ENCODE measurements at places on chromosomes 13 and 19.

GRCh38 chr13:34810996-34811395, 131.1 kb upstream of the NBEA start:
- no peak for DNase-seq

DNA sequence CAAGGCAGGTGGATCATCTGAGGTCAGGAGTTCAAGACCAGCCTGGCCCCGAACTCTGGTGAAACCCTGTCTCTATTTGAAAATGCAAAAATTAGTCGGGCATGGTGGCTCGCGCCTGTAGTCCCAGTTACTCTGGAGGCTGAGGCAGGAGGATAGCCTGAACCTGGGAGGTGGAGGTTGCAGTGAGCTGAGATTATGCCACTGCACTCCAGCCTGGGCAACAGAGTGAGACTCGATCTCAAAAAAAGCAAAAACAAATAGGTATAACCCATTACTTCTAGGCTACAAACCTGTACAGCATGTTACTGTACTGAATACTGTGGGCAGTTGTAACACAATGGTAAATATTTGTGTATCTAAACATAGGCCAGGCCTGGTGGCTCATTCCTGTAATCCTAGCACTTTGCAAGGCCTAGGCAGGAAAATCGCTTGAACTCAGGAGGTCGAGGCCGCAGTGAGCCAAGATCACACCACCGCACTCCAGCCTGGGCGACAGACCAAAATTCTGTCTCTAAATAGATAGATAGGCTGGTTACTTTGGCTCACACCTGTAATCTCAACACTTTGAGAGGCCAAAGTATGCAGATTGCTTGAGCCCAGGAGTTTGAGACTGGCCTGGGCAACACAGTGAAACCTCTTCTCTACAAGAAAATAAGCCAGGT, 63.5 kb downstream of the MYO9B start:
- DNase-seq = no peak

- no peak for DNase-seq
Observed at GRCh38 chr13:59963383-59963782, 200.3 kb downstream of the DIAPH3 start.

DNA sequence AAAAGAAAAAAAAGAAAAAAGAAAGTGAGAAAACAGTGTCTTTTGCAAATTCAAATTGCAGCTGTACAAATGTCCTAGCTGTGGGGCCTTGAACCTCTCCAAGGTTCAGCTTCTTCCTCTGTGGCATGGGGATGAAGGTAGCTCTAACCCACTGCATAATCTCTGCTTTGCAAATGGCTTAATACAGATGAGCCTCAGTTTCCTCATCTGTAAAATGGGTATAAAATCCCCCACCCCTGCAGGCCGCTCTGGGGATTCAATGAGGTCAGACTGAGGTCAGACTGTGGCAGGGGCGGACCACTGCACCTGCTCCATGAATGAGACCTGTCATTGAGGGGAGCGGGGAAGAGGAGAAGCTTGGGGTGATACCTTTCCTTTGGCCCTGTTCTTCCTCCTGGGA, 5.8 kb downstream of the DPF1 start:
- DNase-seq = no peak

DNA sequence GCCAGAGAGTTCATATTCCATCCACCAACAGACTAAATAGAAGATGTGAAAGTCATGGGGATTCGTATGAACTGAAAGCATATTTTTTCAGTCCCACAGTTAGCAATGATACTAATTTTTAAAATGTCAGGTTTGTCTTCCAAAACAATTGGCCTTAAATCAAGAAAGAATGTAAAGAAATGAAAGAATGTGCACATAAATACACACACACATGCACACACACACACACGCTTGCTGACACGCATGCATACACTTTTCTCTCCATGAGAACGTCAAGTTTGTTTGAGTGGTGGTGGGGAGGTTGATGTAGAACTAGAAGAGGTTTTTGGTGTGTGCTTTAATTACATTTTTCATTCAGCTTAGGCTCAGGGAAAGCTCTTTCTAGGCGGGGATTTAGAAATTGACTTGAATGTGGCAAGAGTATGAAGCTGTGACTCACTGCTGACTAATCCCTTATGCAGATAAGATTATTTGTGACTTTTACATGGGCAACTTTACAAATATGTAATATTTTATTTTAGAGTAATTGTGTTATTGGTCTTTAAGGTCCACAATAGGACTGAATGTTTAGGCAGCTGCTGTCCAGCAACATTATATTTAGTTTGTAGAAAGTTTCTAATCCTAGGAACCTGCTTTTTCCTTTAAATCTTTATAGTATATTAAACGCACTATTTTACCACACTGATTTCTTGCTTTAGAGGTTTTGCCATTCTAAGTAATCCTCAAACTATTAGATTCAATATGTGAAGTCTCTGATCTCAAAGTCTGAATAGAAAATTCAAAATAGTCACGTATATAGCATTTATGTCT, 18.8 kb downstream of the FLT1 start:
- DNase-seq = peak; percentile 35

DNA sequence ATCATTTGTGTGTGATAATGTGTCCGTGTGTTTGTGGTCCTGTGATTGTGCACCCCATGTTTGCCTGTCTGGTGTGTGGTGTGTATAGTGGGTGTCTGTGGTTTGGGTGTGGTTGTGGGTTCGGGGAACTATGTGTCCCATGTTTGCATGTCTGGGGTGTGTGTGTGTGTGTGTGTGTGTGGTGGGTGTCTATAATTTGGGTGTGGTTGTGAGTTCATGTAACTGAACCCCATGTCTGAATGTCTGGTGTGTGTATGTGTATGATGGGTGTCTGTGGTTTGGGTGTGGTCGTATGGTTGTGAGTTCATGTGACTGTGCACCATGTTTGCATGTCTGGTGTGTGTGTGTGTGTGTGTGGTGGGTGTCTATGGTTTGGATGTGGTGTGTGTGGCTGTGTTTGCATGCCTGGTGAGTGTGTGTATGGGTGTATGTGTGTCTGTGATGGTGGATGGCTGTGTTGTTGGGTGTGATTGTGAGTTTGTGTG, 11.1 kb upstream of the NFIX start:
- no peak for DNase-seq

DNA sequence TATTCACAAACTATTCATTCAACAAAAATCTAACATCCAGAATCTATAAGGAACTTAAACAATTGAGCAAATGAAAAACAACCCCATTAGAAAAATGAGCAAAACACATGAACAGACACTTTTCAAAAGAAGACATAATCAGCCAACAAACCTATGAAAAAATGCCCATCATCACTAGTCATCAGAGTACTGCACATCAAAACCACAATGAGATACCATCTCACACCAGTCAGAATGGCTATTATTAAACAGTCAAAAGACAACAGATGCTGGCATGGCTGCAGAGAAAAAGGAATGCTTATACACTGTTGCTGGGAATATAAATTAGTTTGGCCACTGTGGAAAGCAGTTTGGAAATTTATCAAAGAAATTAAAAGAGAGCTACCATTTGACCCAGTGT, 487.6 kb downstream of the GPC6 start:
- DNase-seq = no peak

DNA sequence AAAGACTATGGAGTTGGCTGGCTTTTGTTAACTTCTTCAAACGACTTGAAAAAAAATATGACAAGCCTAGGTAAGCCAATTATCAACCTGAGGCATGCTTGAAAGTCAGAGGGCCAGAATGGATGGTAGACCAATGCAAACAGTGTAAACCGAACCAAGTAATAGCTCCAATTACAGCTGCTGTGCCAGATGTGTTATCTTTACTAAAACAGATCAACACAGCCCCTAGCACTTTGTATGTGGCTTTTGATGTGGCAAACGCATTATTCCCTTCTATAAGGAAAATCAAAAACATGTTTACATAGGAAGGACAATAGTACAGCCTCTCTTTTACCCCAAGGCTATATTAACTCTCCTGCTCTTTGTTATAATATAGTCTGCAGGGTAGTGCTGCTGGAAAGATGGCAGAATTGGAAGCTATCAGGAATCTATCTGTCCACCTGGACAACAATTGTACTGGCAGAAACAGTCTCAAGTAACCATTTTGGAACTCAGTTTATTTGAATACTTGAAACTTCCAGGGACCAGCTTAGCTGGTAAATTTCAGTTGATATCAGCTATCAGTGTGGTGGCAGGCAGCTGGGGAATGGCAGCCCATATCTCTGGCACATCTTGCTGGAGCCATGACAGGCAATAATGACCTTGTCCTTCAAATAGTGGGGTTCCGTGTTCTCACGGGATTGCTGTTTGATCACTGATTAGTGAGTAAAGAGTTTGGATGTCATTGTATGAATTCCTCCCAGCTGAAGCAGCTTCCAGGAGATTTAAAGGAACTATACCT, 144.4 kb upstream of the WASF3 start:
- DNase-seq = no peak

- DNase-seq = no peak
Observed at GRCh38 chr13:79724348-79725103, 243.6 kb downstream of the NDFIP2 start.

GRCh38 chr13:61765181-61765742, 349.6 kb upstream of the PCDH20 start:
- DNase-seq = no peak

DNA sequence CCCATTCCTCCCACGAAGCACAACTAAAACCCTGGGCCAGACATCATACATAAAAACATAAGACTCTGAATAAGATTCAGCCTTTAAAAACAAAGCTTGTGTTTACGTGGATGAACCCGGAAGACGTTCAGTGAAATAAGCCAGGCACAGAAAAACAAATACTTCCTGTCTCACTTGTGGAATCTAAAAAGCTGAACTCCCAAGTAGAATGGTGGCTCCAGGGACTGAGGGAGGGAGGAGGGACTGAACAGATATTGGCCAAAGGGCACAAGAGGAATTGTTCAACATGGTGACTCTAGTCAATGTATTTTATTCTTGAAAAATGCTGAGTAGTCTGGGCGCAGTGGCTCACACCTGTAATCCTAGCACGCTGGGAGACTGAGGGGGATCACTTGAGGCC, 35.7 kb upstream of the TPM4 start:
- peak; percentile 67 for DNase-seq

DNA sequence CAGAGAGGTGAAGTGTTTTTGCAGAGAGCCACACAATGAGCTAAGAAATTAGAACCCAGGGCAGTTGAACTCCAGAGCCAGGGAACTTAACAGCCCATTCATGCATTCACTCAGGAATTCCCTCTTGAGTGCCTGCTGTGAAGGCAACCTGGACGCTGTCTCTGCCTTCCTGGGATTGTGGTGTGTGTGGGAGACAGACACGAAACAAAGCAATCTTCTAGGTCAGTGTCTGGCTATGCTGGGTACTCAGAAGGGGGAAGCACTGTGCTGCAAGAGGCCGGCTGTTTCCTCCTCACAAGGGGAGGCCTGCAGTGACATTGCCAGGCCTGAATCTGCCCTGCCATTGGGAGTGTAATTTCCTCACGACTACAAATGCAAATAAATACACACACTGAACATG, 9.7 kb downstream of the BCKDHA start:
- peak; percentile 87 for DNase-seq

GRCh38 chr13:73616861-73617260, 517.3 kb downstream of the KLF12 start:
- no peak for DNase-seq

DNA sequence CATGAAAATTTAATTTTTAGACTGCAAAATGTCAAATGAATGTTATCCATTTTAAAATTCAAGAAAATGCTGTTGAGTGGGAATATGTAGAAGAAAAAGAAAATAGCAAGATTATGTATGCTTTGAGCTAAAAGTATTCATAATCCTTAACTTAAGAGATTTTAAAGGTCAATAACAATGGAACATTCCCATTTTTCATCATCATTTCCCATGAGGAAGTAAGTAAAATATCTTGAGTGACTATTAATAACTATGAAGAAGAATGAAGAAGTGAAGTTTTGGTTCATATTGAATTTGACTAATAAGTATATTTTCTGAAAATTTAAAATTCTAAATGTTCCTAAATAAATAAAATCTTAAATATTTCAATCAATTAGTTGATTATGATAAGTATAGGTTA, 273.4 kb downstream of the DACH1 start:
- DNase-seq = peak; percentile 47

DNA sequence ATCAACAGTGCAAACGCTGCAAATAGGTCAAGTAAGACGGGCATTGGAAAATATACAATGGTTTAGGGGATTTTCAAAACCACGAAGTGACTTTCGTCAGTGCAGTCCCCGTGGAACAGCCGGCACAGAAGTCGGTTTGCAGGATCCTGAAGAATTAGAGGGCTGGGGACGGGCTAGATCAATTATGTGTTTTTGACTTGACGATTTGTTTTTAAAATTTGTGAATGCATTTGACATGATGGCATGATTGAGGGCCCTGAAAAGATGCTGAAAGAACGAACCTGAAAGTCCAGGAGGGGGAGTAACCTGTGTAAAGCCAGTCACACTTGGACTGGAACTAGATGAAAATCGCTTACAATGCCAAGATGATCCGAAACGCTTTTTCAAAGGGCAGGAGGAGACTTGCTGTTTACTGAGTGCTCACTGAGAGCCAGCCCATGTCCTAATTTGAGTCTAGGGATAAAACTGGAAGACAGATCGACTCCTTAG, 8.9 kb upstream of the DGKH start:
- DNase-seq = peak; percentile 14

GRCh38 chr19:23481043-23481442, 85.8 kb upstream of the ZNF91 start:
- DNase-seq = no peak

GRCh38 chr19:54191811-54192453, 824 bp downstream of the TSEN34 start:
- DNase-seq = peak; percentile 42

DNA sequence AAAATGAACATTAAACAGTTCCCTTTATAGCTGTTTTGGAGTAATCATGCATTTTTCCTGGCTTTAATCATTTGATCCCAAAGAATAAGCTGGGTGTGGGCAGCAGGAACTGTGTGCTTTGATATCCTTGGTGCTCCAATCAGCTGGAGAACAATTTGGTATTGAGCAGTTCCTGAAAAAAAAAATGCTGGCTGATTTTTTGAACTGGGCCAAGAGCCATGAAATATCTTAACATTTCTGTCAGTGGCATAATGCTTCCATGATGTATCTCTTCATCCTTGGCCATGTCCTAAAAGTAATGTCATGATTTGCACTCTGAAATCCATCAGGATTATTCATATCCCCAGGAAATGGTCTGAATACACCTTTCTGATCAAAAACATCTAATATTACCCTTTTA, 134.7 kb downstream of the LHFPL6 start:
- DNase-seq = no peak

DNA sequence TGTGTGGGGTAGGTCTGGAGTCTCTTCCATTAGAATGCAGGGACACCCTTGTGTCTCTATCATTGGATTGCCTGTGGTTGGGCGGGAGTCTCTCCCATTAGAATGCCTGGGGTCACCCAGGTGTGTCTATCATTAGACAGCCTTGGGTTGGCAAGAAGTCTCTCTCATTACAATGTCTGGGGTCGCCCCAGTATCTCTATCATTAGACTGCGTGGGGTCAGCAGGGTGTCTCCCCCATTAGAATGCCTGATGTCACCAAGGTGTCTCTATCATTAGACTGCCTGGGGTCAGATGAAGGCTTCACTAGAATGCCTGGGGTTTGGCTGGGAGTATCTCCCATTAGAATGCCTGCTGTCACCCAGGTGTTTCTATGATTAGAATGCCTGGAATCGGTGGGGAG, 1539.0 kb downstream of the UQCRFS1 start:
- no peak for DNase-seq

GRCh38 chr13:40961214-40961613, 57.9 kb downstream of the ELF1 start:
- DNase-seq = peak; percentile 72
